ENCODE measurements at places on chromosomes 13 and 19.

DNA sequence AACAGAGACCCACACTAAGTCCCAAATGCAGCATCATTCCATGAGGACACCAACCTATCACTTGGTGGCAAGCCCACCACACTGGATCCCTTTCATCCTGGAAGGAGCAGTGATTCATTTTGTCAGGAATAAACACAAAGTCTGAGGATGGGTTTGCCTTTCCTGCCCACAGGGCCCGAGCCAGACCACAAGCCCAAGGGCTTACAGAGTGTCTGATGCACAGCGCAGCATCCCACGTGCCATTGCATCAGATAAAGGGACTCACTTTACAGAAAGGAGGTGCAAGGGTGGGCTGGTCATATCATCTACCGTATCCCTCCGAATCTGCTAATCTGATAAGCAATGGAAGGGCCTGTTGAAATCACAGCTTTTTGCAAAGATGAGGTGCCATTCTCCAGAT, 12.2 kb upstream of the KCTD15 start:
- no peak for DNase-seq

DNA sequence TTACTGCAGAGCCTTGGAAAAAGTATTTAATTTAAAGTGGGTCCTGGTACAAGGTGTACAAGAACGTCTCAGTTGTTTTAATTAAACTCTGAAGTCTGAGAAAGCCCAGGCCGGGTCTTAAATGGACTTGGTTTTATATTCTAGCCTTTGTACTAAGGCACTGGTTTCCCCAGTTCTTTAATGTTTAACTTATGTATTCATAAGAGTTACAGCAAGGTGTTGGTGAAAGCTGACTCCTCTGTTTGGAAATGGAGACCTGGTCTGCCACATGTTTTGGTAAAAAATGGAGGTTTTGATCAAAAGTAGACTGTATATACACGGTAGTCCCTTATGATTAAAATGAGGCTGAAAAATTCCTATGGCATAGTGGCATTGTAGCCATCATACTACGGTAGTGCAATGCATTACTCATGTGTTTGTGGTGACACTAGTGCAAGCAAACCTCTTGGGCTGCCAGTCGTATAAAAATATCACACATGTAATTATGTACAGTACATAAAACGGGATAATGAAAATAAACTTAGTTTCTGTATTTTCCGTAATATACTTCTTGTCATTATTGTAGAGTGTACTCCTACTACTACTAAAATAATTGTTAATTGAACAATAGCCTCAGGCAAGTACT, 883.4 kb upstream of the SPRY2 start:
- DNase-seq = no peak

GRCh38 chr19:44875666-44876451, 15.2 kb upstream of the TOMM40 start:
- no peak for DNase-seq

DNA sequence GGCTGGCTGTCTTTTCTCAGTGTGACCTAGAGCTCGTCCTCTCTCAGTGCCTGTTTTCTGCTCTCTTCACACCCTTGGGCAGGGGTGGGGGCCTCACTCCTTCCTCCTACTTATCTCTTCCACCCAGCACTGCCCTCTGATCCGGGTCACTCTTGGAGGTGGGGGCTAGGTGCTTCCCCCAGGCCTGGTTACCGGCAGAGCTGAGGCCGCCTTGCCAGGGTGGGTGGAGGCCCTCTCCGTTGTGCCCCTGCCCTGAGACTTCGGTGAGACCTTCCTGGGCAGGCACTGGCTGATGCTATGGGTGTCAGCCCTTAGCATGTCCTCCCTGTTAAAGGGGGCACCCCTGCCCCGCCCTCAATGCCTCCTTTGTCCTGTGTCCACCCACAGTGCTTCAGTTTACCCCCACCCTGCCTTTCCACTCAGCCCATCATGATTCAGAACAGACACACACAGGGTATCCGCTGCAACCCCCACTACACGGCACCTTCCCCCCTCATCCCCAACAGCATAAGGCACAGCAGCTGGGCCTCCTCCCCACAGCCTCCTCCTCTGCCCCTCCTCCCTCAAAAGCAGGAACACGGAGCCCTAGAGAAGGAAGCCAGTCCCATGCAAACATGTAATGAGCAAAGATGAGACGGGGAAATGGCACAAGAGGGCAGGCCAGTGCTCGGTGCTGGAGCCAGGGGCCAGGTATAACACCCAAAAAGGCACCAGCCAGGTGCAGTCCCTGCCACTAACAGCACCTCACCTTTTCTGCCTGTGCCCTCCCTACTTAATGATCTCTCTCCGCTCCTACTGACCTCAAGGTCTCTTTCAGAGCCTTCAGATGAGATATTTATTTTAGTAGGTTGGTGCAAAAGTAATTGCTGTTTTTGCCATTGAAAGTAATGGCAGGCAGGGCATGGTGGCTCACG, 9.8 kb downstream of the ZGLP1 start:
- no peak for DNase-seq

GRCh38 chr13:29448174-29448573, 147.3 kb downstream of the SLC7A1 start:
- no peak for DNase-seq

DNA sequence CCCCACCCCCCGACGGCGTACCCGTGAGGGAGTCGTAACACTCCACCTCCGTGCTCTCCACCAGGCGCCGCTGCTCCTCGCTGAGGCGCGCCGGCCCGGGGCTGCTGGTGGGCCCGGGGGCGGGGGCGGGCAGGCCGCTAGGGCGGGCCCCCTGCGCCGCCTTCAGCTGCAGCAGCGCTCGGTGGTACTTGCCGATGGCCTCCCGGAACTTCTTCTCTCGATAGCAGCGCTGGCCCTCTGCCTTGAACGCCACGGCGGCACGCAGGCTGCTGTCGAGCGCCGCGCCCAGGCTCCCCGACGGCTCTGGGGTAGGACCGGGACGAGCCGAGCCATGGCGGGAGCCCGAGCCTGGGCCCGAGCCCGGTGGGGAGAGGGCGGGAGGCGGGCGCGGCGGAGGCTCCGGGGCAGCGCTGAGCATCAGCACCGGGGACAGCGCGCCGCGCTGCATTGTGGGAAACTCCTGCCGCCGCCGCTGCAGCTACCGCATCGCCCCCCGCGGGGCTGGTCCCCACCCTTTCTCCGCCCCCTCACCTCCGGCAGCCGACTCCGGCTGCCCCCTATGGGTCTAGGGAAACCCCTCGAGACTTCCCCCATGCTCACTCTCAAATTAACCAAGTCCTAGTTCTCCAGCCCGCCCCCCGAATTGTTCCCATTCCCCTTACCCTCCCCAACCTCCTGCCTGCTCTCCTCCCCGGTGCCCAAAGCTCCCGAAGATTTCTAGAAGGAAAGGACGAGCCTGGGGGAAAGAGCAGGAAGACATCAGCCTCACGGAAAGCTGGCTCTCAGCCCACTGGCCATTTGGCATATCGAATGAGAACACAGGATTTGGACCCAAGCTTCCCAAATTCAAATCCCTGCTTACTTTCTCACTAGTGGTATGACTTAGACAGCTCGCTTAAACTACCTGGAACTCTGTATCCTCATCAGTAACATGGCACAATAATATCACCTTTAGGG, at the start of gene TTC9B:
Gene TTC9B (minus strand): TSS at position 451 of the 957 bp plus-strand sequence. CDS start 3 bp downstream, at position 448.
- DNase-seq = no peak

GRCh38 chr13:31790992-31791391, 51.7 kb downstream of the RXFP2 start:
- no peak for DNase-seq

DNA sequence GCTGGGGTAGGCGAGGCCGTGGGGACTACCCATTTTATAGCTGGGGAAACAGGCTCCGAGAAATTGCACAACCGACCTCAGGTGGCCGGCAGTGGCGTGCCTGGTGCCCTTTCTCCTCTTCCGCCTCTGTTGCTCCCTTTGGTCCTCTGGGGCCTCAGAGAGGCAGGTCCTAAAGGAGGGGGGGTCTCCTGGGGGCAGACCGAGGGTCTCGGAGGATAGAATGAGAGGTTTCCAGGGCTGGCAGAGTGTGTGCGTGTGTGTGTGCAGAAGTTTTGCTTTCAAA, 11.3 kb downstream of the STX10 start:
- DNase-seq = no peak

GRCh38 chr19:4391306-4391693, 9.0 kb downstream of the SH3GL1 start:
- no peak for DNase-seq

DNA sequence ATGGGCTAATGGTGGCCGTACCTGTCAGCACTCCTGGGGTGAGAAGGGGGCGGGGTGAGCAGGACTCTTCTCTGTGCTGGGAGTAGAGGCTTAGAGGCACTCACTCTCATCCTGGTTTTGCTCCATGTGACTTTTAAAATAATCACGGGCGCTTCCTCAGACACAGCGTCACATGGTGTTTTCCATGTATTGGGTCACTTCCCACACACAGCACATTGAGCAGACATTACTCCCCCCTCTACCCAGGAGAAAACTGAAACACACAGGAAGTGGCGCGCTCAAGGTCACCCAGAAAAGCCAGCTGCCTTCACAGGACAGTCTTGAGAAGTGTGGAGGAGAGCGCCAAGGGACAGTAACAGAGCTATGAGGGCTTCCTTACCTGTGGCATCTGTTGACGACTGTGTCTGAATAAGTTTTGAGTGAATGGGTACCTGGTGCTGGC, 23.2 kb downstream of the SPATA13 start:
- no peak for DNase-seq

DNA sequence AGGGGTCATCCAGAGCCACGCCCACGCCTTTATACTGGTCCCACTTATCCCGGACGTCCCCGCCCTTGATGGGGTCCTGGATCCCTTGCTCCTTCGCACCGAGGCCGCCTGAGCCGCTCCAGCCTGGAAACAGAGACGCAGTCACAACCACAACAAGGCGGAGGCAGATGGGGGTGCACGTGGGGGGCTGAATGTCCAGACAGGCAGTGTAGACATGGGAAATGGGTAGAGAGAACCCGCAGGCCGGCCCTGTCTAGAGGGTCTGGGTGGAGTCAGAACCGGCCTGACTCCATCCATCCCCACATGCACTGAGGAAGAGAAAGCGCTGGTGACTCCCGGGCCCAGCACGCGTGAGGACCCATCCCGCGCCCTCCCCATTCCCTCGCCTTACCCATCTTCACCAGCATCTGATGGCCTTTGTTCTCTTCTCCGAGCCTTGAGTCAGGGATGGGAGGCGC, 23.0 kb downstream of the CHERP start:
- no peak for DNase-seq

- peak; percentile 7 for DNase-seq
Observed at GRCh38 chr13:111153977-111154332, 38.8 kb downstream of the ARHGEF7 start.

GRCh38 chr13:100045355-100045754, 43.5 kb upstream of the PCCA start:
- no peak for DNase-seq

DNA sequence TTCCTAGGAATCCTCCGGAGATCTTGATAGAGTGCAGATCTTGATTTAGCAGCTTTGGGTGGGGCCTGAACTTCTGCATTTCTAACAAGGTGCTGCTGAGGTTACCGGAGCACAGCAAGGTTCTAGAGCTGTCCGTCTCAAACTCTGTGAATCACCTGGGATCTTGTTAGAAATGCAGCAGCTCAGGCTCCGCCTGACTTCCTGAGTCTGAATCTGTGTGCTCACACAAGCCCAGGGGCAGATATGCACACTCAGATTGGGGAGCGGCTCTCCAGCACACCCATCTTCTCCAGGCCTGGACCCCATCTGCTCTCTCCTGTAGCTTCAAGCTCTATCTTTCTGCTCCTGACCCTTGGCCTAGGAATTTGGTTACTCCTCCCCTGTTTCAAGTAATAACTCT, 3.5 kb upstream of the TEX26 start:
- DNase-seq = no peak

DNA sequence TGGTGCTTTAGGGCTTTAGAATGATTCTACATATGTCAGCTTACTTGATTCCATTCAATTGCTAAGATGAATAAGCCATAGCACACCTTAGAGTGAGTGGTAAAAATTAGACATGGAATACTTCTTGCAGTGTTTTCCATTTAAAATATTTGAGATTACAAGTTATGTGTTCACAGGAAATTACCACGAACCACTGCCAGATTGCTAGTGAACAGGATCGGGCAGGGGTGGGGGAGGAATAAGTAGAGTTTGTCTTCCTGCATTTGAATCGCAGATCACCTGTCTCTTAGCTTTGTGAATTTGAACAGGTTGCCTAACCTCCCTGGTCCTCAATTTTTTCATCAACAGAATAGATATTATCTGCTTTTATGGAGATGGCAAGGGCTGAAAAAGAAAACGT, 124.6 kb downstream of the GGACT start:
- no peak for DNase-seq

GRCh38 chr19:3506384-3507340, 551 bp downstream of the FZR1 start:
- DNase-seq = no peak

GRCh38 chr13:98632961-98633360, 56.1 kb upstream of the STK24 start:
- no peak for DNase-seq

- DNase-seq = peak; percentile 38
Observed at GRCh38 chr19:43316591-43317319, 36.7 kb upstream of the CD177 start.

DNA sequence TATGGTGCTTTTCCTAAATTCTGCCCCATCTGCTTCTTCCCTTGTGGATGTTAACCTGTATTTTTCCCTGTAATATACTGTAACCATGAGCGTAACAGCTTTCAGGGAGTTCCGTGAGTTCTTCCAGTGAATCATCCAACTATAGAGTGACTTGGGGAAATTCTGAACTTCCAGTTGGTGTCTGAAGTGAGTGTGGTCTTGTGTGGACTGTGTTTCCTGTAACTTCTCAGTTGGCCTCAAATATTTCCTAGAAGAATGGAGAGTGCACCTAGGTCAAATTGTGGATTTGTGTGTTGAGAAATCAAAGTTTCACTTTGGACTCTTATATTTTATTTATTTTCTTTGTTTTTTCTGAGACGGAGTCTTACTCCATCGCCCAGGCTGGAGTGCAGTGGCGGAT, 11.0 kb upstream of the ZNF766 start:
- no peak for DNase-seq

DNA sequence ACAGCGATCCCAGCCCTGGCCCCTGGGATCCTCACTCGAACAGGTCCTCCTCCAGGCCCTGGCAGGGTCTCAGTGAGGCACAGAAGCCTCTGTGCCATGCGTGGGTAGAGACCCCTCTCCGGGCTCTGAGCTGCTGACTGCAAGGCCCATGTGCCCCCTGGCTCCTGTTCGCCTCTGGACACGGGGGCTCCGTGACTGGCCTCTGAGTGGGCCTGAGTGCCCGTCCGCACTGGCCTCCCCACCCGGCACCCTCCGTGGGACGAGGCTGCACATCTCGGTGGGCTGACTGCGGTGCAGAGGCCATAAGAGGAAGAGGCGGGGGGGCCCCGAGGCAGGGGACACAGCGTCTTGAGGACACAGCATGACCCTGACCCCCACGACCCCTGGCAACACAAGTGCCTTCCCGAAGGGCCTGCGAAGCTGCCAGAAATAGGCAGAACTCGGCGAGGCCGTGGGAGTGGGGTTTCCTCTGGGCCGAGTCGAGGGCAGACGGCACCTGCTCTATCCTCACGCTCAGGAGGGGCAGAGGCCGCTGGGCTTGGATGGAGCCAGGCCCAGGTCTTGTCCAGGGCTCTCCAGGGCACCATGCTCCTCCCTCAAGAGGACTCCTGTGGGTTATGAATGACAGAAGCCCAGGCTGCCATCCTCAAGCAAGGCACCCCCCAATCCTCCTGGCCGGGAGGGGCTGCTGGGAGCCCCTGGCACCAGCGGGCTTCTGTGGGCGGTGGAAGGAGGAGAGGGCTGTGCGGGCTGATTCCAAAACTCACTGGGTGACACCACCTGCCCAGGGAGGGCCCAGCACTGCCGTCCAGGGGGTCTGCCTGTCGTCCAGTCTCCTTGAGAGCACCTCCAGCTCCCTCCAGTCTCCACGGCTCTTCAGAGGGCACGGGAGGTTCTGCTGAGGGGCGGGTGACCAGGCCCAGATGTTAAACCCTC, 52.6 kb downstream of the RASA3 start:
- DNase-seq = no peak
